NCI-H2081 (cell line): ENCODE measurements at places on chromosomes 11 and 22.
A peak's percentile ranks its signal among the peaks of the same experiment; 100 is the strongest.

DNA sequence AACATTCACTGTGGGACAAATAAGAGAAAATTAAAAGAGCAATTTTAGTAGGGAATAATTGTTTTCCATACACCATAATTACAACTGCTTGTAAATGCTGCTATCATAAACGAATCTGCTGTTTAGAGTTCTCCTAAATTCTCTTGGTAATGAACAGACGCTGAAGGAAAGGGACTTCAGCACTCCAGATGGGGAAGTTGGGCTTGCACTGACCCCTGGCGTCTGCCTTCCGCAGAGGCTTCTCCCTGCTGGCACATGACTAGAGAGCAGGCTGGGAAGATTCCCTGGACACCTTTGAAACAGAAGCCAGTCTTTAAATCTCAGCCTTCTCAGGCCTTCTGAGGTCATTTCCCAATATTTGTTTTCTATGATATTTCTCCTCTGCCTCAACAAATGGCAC is 84.1 kb downstream of the NXPE2 start:
- peak; percentile 64 for DNase-seq

- DNase-seq = no peak
These were observed 9.4 kb downstream of the KCNK7 start for GRCh38 chr11:65586247-65586630.

DNA sequence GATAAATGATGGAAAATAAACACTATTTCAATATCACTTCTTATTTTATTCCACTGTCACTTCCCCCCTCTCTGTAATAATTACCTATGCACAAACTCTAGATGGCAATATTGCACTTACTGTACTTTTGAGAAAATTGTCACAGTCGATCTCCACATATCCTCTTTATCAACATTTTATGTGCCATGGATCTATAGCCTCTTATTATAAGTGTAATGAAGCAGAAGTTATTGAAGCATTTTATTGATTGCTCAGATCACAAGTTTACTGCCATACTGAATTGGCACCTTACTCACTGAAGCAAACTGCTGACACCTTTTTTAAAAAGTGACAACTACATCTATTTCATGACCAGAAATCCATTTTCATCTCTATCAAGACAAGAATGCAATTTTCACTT is 133.4 kb downstream of the DCDC1 start:
- no peak for DNase-seq

DNA sequence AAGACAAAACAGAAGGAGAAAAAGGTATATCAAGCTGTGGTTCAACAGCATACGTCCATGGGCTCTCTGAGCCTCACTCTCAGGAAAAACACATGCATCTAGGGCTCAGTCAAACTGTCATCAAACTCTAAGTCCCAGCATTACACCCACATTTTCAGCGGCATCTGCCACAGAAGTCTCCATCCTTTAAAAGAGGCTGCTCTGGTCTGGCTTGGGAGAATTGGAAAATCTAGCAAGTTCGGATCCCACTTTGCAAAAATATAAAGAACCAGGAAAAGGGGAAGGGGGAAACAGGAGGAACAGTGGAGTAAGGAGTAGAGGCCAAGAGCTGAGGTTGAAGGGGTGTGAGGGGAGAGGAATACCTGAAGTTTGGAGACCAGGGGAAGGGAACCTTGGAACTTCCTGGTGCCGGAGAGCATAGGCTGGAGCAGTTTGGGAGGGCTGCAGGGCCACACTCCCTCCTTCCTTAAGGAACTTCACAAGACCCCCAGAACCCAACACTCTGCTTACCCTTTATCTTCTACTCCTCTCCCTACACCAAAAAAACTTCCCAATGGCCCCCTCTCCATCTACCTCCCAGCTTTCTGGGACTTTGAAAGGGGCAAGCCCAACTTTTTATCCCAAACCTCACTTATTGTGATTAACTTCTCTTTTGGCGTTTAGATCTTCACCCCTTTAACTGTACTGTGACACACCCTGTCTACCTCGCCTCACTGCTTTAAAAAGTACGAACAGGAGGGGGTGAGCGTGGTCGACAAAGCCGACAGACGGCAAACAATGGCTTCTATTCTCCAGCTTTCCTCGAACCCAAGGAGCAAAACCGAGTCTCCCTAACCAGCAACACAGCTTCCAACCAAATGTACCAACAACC is 4.0 kb downstream of the PAX6 start:
- DNase-seq = no peak

DNA sequence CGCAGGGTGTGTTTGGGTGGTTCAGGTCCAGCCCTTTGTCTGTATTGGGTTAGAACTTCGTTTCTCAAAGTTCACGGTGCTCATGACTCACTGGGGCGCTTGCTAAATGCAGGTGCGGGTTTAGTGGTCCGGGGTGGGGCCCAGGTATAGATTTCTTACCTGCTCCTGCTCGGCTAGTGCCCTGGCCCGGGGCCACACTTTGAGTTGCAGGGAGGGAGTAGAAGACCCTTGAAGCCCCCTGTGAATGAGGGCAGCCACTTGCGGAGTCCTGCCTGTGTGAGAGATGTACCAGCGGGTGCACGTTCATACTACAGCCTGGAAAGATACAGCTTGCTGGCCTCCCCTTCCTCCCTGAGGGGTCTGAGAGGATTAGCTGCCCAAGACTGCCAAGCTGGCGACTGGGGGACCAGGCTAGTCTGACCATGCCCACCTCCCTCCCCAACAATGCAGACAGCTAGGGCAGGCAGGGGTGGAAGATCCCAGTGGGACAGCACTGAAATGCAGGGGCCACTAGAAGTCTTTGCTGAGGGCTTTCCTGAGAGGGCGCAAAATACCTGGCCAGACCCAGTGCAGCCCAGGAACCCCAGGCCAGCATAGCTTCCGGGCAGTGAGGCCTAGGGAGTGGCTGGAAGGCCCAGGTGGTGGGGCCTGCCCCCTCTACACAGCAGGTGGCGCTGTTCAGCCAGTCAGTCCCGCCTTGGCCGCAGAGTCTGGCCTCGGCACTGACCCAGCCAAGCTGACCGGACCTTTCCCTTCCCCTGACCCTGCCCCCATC is 5.1 kb upstream of the MYRF start:
- peak; percentile 9 for DNase-seq

GRCh38 chr11:26859416-26859815 is 134.5 kb upstream of the FIBIN start:
- no peak for DNase-seq
